RCC 7860 (cell line): ENCODE measurements at places on chromosomes 2 and 18.
A peak's percentile ranks its signal among the peaks of the same experiment; 100 is the strongest.

- no peak for DNase-seq
Measured at GRCh38 chr2:774436-774835, 97.2 kb upstream of the TMEM18 start.

DNA sequence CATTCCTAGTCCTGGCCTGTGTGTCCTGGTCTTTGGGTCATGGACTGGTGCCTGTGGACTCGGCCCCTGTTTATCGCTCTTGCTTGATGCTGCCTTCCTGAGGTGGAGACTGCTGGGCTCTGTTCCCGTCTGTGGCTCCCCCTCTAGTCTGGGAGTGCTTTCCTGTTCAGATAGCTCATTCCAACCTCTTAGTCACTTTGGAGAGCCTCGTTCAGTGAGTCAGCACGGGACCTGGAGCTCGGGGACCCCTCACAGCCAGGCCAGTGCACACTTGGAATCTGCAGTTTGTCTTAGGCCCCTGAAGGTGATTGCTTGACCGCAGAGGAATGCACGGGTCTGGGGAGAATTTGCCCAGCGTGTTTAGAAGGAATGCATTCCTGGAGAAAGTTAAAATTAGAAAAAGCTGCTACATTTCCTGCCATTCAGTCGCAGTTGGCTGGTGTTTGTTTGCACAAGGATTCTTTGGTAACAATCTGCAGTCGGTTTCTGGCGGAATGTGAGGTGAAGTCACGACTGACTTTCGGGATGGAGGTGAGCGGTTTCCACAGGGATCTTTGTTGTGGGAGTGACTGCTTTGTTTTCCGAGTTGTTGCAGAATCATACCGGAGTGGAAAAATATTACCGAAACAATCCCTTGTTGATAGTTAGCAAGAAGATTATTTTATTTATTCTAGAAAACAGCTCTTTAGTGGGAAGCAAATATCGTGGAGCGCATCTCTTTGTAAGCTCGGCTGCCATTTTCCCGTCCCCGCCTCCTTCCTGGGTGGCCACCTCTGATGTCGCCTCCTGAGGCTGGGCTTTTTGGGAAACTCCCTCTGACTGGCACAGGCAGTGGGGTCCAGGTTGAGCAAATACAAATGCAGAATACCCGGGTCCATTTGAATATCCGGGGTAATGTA is 29.6 kb downstream of the SH3BP4 start:
- peak; percentile 100 for DNase-seq

DNA sequence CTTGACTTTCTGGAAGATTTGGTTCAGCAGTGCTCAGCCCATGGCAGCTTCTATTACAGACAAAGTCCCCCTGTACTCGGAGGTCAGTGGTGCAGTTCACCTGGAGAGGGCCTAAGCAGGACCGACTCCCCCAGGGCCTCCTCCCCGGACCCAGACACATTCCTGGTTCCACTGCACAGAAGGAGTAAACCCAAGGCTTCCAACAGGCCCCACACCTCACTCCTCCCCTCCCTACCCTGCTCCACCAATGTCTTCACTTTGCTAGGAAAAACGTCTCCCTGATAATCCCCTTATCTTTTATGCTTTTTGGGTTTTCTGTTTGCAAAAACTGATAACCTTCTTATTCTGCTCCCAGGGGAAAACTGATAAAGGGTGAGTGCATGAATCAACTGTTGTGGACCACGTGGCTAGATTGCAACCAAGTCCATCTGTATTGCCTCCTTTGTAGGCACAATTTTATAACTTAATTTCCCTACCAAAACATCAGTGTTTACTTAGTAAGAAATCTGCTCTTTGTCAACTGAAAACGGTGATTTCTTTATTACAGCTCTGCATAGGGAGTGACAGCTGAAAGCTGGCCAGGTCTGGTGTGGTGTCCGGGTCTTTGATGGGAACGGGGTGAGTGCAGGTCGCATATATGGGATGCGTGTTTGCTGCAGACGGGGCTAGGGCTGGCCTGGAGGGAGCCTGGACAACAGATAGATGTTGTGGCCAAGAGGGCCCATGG is 202.5 kb downstream of the GLI2 start:
- no peak for DNase-seq

GRCh38 chr2:159439421-159439820 is 152.9 kb upstream of the WDSUB1 start:
- no peak for DNase-seq

DNA sequence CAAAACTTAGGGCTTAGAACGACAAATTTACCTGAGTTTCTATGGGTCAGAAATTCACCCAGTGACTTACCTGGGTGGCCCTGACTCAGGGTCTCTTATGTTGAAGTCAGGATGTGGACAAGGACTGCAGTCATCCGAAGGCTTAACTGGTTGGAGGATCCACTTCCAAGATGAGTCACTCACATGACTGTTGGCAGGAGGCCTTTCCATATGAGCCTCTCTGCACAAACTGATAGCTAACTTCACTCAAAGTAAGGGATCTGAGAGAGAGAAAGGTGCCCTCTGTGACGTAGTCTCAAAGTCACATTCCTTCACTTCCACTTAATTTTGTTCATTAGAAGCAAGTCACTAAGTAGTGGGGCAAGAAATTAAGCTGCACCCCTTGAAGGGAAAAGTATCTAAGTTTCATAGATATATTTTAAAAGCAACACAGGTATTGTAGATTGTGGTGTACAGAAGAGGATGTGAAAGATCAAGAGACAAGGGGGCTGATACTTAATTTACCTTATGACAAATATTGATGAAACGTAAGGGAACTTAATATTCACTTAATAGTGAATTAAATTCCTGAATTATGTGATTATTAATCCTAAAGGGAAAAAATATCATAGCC is 48.4 kb downstream of the TANK start:
- peak; percentile 69 for DNase-seq

DNA sequence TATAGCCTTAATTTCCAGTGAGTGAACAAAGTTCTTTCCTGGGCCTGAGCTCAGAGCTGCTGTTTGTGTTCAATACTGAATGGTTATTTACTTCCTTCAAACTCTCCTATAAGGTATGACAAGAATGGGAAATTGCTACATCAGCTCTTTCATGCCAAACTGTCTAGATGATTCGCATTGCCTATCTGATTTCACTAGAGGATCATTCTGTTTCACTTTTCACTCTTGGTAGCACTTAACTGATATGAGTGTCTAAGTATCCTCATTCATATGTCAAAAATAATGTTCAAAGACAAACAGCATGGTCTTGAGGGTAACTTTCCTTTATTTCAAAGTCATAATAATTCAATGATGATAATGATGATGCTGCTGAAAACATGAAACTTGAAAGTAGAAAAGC is 32.9 kb upstream of the SCG2 start:
- no peak for DNase-seq

DNA sequence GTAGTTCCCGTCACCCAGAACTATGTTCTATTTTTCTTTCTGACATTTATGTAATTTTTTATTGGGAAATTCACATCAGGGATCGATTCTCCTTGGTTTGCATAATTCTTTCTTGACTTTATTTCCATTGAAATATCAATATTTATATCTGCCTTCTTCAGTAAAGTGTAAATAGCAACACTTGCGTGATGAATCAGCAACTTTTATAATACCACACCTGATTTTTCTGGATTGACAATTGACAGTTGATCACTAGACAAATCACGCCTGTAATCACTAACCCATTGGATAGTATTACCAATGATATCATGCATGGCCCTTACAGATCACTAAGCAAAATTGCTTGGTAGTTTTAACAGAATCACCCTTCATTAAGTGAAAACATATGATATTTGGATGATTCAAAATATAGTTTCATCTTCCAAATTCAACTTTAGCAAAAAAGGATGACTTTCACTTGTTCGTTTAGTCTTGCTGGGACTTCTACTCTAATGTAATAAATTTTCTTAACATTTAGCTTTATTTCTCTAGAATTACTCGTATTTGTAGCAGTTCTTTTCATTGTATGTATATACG is 139.0 kb upstream of the RASGRP3 start:
- DNase-seq, result no peak

DNA sequence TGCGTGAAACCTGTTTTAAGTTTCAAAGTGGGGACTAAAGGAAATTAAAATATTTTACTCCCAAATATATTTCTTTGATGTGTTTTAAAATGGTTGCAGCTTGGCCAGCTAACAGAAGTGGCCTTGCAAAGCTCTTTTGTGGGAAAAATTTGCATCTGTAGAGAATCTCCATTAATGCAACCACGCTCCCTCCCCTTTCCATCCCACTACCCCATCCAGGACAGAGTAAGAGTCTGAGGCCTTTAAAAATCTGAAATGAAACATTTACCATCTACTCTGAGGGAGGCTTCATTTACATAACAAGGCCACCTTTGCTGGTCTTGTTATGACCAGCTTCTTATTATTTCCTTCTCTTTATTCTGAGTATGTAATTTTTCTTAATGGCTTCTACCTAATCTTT is 63.5 kb downstream of the STAT4 start:
- no peak for DNase-seq

DNA sequence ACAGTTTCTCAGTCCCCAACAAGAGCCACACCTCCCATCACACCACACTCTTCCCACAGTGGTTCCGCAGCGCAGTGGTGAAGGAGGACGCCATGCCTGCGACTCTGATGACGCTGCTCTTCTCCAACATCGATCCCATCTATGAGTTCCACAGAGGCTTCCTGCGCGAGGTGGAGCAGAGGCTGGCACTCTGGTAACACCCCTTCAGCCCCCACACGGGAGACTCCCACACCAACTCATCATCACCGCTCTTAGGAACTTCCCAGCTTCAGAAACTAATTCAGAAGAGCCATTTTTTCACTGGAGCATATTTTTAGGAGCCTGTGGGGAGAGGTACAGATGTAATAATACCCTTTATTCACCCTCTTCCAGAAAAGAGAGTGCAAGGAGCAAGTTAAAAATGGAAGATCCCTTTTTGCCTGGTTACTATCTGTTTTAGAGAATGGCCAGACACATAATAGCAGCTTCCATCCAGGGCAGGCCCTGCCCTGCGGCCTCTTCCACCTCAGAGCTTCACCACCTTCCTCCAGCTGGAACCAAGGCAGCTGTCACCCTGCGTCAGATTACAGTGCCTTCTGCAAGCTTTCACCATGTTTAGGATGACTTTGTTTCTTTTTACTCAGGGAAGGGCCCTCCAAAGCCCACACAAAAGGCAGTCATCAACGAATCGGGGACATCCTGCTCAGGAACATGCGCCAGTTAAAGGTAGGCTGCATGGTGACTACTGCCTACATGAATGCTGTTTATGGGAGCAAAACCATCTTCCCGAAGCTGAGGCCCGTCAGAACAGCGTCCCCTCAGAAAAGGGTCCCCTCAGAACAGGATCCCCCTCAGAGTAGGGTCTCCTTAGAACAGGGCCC is 44.9 kb downstream of the STK25 start:
- no peak for DNase-seq

DNA sequence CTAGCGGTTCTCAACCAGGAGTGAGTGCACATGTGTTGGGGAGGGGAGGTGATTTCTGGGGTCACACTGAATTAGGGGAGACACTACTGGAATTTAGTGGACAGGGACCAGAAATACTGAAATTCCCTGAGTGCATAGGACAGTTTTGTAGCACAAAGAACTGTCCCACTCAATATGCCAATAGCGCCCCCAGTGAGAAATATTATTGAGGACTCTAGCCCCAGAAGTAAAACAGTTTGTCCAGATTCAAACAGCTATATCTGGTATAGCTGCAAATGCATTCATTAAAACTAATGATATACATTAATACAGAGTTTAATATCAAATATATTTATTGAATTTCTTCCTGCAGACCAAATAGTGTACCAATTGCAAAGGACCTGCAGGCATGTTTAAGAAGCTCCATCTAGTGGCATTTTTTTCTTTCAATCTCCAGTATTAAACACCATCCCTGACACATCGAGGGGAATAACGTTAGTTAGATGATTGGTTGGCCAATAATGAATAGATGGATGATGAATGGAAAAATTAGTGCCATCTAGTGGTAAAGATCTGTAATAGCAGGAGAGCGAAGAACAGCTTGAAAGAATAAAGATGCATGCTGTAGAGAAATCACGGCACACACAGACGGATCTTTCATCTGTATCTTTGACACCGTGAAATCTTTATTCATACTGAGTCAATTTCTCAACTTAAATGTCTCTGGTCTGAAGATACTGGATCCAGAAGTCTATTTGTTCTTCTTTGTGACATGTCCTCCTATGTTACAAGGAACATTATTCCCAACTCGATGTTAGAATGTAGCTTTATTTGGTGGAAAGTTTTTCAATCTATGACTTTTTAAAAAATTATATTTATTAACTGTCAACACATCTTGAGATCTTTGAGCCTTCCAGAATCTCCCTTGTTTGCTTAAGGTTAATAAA is 62.5 kb downstream of the DHRS9 start:
- peak; percentile 76 for DNase-seq

GRCh38 chr2:231526341-231527090 is 3.7 kb downstream of the NMUR1 start:
- DNase-seq, result no peak

GRCh38 chr18:48715711-48716361 is 177.0 kb downstream of the CTIF start:
- DNase-seq, result no peak

DNA sequence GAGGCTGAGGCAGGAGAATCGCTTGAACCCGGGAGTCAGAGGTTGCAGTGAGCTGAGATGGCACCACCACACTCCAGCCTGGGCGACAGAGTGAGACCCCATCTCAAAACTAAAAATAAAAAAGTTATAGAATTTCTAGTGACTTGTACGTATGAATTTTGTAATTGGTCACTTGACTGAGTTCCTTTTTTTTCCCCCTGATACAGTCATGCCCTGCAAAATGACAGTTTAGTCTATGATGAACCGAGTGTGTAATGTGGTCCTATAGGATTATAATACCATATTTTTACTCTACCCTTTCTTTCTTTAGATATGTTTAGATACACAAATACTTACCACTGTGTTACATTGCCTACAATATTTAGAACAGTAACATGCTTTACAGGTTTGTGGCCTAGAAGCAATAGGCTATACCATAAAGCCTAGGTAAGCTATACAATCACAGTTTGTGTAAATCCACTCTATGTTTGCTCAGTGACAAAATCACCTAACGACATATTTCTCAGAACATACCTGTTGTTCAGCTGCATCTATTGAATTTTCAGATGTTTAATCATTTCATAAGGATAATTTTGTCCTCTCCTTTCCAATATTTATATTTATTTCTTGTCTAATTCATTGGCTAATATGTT is 25.4 kb downstream of the SOCS6 start:
- DNase-seq, result no peak

DNA sequence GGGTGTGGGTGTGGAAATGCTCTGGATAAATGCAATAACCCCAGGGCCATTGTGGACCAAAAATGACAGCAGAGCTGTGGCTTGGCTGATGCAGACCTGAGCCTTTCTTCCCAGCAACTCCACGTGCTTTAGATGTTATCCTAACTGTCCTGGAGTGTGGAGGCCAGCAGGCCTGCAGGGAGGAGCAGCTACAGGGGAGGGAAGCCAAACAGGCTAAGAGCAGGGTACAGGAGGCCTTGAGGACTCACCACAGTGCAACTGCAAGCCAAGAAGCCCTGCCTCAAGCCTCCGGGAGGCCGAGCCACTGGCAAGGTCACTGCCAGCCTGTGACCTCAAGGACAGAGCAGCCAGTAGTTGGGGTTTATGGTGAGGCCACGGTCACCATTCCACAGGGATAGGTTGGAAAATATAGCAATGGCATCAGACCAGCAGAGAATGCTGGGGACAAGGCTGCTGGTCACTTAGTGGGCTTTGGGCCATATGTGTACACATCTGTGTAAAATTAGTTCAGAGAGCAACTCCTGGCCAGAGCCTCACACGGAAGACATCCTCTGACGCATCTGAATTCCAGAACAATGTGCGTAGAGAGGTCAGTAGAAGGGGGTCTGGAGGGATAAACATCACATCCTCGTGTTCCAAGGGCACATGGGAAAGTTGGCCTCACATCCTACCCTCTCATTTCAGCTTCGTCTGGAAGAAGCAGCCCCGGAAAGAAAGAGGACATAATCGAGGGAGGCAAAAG is 76.2 kb upstream of the UPP2 start:
- DNase-seq, result no peak

GRCh38 chr18:55096263-55096951 is 137.1 kb upstream of the CCDC68 start:
- peak; percentile 54 for DNase-seq
